ENCODE measurements at places on chromosomes 4 and X.

- no peak for DNase-seq
Measured at GRCh38 chr4:19224820-19225219, 1026.9 kb upstream of the SLIT2 start.

GRCh38 chrX:40479777-40480318 lies 100.9 kb upstream of the ATP6AP2 start:
- DNase-seq, result no peak

GRCh38 chr4:56305390-56305789 lies 81.9 kb downstream of the AASDH start:
- DNase-seq, result no peak

GRCh38 chr4:24921491-24921890 lies 8.6 kb upstream of the CCDC149 start:
- no peak for DNase-seq

DNA sequence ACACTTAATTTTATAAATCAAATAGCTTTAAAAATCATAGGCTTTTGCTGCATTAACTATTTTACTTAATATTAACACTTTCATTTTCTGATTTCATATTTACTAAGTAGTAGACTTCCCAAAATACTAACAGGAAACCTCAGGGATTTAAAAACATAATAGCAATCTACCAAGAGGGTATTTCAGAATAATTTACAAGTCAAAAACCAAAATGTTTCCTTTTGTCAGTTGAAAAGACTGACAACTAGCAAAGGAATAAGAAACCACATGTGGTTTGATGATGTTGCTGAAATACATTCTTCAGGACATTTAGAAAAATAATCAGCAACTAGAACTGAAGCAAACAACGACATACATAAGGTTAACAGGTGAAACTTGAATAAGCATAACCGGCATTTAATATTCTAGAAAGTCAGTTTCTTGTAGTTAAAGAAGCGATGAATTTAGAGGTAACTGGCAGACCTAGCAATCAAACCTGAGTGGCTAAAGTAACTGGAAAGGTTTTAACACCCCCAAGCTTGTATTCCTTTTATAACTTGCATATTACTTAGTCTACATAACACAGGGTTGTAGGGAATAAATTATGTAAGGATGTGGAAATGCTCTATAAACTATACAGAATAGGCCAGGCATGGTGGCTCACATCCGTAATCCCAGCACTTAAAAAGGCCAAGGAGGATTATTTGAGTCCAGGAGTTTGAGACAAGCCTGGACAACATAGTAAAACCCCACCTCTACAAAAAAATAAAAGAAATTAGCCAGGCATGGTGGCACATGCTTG lies 40.0 kb downstream of the DHX15 start:
- no peak for DNase-seq

DNA sequence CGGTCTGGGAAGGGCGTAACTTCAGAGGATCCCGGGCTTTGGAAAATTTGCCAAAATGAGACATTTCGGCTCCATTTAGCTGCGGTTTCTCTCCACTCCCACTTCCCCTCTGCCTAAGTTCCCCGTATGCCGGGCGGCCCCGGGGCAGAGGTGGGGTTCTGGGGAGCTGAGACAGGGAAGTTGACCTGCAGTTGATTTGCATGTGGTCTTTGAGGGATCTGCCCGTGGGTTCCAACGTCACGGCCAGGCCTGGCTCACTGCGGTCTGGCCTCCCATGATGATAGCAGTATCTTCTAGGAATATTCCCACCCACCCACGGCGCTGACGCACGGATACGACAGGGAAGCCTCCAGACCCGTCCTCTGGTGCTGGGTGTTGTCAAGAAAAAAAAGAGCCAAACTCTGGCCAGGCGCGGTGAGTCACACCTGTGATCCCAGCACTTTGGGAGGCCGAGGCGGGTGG lies 27.3 kb upstream of the CRLF2 start:
- DNase-seq, result no peak

Data from D721Med (cell line).